ENCODE measurements at places on chromosomes 11 and 22.

DNA sequence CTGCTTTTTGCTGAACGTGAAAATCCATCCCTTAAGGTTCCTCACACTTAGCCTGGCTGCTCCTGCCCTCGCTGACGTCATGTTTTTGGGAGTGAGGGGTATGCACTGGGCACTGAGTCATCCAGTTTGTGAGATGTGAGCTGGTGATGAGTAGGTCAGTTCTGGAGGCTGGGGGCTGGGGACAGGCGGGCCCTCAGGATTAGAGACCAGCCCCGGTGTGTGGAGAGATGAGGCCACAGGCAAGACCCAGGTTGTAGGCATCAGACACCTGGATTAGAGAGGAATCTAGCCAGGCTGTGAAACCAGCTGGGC is 9.2 kb downstream of the KCNC1 start:
- no peak for DNase-seq

DNA sequence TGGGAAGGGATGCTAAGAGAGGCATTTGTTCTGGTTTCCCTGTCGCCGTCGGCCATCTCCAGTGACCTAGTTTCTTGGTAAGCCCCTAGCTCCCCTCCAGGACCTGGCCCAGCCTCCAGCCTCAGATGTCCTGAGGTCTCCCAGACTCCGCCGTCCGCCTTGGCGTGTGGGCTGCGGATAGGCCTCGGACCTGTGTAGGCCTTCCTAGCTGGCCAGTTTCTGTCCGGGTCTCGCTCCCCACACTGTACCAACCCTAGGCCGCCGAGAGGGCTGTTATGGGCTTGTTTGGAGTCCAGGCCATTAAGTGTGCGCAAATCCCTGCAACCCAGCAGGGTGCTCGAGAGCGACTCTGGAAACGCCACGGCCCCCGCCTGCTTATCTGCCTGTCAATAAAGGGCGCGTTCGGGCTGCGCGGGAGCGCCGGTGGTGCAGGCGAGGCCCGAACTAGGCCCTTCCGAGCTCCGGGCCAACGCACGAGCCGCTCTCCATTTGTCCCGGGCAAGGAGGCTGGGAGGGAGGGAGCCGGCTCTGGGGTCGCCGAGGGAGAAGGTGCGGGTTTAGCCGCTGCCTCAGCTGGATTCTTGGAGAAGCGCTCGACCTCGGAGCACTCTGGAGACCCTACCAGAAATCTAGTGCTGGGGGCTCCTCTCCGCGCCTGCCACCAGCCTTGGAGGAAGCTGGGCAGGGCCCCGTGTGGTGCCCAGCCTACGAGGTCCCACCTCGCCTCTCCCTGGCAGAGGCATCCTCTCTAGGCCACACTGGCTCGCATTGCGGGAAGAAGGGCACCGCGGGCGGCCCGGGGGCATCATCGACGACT is 8.7 kb upstream of the PAX6 start:
- no peak for DNase-seq

- no peak for DNase-seq
These were observed 45.7 kb downstream of the CYTH4 start for GRCh38 chr22:37328017-37328416.

- DNase-seq = no peak
These were observed 17.9 kb downstream of the SEC14L3 start for GRCh38 chr22:30453731-30454510.

GRCh38 chr11:29623144-29623722 is 393.6 kb downstream of the KCNA4 start:
- no peak for DNase-seq

DNA sequence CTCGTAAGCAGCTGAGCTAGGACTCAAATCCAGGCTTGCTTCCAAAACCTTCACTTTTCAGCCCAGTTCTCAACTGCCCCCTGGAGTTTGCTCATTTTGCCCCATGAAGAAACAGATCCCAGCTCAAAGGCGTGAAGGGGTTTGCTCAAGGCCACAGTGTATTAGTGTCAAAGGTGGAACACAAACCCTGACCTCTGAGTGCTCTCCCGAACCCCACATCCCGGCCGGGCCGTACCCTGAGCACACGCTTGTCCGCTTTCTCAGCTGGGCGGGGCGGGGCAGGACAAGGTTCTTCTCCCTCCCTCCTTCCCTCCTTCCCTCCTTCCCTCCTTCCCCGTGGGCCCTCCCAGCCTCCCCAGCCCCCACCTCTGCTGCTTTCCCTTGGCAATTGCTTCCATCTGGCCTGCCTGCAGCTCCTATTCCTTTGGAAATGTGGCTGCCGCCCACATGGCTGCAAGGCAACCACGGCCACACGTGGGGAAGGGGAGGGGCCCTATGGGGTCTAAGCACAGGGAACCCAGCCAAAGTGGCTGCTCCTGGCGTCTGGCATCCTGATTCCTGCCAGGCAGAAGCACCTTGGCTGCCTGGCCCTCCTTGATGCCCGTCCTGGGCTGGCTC is 4.1 kb downstream of the ST3GAL4 start:
- peak; percentile 65 for DNase-seq

- no peak for DNase-seq
These were observed 732.8 kb upstream of the ANO5 start for GRCh38 chr11:21460082-21460481.

GRCh38 chr22:50199829-50200460 is 866 bp upstream of the SELENOO start:
- no peak for DNase-seq

- no peak for DNase-seq
These were observed 209.7 kb downstream of the SNX19 start for GRCh38 chr11:130706572-130706971.

- peak; percentile 78 for DNase-seq
These were observed 8.3 kb upstream of the PPIL2 start for GRCh38 chr22:21657360-21658032.

GRCh38 chr11:70328556-70328955 is 58.1 kb downstream of the PPFIA1 start:
- no peak for DNase-seq
